ENCODE measurements at places on chromosomes 2 and 18.
A peak's percentile ranks its signal among the peaks of the same experiment; 100 is the strongest.

DNA sequence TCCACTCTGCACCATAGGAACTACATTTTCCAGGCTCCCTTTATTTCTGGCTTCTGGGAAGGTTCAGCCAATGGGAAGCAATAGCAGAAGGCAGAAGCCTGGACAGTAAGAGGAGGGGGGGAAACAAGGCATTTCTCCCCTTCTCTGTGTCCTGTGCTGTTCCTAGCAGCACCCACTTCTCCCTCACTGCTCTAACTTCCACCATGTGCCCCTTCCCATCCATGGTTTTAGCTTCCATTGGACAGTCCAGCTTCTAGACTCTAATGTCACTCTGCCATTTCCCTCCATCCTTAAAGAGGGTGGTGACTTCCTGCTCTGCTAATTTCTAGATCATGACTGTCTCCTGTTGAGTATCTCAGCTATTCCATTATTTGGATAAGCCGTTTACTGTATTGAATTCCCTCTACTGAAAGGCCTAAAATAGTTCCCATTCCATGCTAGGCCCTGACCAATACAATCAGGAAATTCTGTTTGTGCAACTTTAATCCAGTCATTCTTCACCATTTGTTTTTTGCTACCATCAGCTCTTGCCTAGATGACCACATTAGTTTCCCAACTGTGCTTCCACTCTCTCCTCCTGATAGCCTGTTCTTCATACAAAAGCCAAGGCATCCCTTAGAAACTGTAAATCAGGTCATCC is 20.8 kb upstream of the LYPD1 start:
- no peak for DNase-seq

- no peak for DNase-seq
Measured at GRCh38 chr18:13194239-13194638, 24.3 kb upstream of the LDLRAD4 start.

DNA sequence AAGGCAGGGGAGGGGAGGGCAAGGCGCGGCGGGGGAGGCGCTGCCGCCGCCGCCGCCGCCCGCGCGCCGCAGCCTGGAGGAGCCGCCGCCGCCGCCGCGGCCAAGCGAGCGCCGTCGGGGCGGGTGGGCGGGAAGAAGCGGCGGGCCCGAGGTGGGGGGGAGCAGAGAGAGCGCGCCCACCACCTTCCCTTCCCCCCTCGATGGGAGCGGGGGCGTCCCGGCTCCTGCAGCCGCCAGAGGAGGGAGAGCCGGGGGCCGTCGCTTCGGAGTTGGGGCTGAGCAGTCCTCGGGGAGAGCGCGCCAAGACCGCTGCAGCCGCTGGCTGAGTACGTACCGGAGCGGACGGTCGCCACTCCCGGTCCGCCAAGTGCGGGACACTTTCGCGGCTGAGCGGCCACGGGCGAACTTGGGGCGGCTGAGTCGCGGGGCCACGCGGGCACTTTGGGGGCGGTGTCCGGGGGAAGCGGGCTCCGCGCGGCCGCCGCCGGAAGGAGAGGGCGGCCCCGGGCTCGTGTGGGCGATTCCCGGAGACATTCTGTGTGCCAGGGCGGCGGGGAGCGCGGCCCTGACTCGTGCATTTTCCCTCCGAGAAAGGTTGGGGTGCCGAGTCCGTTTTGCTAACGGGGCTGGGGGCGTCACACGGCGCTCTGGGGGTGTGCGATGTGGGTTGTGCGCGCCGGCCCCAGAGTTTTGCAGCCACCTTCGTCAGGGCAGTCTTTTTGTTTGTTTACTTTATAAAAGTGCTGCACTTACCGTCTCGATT is at the start of gene NAB1:
Gene NAB1 (plus strand): TSS at position 49 of the 763 bp plus-strand sequence. CDS start 10,094 bp downstream, outside the sequence.
- DNase-seq = peak; percentile 79

DNA sequence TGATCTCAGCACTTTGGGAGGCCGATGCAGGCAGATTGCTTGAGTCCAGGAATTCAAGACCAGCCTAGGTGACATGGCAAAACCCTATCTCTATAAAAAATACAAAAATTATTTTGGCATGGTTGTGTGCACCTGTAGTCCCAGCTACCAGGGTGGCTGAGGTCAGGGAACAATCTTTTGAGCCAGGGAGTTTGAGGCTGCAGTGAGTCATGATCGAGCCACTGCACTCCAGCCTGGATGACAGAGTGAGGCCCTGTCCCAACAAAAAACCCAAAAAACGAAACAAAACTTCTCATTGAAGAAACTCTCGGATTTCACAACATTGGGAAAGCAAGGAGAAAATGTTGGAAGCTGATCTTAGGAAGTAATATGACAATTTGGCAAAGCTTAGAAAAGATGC is 317.3 kb upstream of the MGAT5 start:
- DNase-seq = no peak

DNA sequence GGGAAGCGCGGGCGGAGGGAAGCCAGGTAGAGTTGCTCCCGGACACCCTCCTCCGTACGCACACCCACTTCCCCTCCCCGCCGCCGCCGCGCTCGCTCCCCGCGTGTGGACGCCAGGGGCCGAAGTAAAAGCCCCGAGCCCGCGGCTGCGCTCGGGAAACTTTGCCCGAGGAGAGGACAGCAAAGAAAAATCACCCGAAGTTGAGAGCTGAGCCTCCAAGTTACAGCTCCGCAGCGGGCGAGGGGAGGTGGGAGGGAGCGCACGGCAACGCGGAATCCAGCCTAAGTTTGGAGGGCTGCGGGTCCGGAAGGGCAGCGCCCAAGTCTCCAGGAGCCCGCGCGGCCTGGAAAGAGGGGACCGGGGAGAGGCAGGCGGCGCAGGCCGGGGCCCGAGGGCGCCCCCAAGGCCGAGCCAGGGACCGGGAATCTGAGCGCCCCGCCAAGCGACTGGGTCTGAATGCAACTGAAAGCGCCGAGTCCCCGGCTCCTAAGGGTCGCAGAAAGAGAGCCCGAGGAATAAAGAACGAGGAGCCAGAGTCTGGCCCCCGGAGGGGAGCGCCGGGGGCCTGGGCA is 706 bp upstream of the BCL11A start:
- DNase-seq = no peak

DNA sequence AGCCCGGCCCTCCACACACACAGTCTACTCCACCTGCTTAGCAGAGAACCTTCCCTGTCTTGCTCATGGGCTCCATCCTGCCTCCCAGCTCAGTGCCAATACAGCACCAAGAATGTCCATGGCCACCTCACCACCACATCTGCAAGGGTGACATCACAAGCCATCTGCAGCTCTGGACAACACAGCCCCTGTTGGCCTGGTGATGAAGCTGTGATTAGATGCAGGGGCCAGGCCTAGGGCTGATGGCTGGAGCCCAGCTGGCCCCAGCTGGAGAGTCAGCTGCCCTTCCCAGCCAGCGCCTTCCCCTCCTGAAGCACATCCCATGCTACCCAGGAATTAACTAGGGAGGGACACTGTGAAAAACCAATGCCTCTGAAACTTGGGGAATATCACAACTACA is 91.1 kb downstream of the TTC32 start:
- DNase-seq = peak; percentile 7

GRCh38 chr2:54673501-54673998 is 49.9 kb upstream of the EML6 start:
- DNase-seq = peak; percentile 50

DNA sequence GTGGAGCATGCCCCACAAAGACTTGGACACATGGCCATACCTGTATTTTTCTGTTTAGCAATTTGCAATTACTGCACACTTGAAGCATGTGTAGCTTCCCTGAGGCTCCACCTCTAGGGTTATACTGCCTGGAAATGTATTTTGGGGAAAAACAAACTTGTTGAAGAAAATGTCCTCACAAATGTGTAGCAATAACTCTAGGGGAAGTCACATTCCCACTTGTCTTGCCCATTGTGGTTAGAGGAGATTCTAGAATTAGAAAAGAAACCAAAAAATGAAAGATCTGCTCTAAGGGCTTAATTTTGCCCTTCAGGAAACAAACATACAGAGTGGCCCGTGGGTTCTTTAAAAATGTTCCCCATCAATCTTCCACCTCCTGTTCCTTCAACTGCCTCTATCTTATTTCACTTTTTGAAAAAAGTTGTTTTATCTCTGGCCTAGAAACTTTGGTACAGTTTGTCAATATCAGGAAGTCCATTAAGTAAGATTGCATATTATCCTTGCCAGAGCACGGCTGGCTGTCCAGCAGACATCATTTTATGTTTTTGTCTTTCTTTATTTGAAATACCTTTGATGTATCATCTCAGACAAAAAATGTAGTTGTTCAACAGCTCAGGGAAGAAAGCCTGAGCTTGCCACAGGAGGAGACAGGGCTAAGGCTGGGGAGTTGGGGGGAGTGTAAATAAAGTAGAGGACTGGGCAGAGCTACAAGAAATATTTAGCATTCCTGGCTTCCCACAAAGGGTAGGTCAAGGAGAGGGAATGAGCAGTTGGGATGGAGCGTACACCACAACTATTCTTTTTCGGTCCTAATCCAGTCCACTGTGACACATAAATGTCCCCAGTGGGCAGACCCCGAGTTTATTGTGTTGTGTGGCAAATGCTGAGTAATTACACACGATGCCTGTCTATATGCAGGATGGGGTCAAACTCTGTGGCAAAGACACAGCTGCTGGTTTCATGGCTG is 96.8 kb upstream of the CDC42EP3 start:
- no peak for DNase-seq

DNA sequence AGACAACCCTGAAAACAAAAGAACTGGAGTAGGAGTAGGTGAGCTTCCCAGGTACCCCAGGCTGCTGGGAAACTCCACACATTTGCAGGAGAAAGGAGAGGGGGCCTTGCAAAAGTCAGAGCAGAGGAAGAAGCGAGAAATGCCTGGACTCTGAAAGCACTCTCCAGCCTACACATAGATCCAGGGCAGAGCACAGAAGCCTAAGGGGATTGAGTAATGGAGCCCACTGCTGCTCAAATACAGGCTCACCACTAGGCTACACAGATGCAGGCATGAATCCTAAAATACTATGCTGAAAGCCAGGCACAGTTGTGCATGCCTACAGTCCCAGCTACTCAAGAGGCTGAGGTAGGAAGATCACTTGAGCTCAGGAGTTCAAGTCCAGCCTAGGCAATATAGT is 33.4 kb downstream of the OSBPL1A start:
- no peak for DNase-seq

GRCh38 chr2:215364157-215365155 is 52.6 kb downstream of the ATIC start:
- DNase-seq = no peak

GRCh38 chr2:88753833-88754584 is 62.5 kb downstream of the RPIA start:
- DNase-seq = peak; percentile 65

DNA sequence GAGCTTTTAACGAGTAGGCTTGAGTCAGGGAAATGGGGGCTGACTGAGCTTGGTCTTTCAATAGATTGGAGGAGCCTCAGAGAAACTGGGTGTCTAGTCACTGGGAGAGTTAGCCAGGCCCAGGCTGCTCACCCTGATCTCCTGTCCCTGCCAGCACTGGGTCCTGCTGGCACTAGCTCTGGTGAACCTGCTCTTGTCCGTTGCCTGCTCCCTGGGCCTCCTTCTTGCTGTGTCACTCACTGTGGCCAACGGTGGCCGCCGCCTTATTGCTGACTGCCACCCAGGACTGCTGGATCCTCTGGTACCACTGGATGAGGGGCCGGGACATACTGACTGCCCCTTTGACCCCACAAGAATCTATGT is 720 bp downstream of the KRTCAP3 start:
- peak; percentile 37 for DNase-seq

GRCh38 chr2:215917953-215918620 is 95.3 kb downstream of the MREG start:
- peak; percentile 64 for DNase-seq

- DNase-seq = no peak
Measured at GRCh38 chr2:168992026-168992425, 39.1 kb downstream of the ABCB11 start.

DNA sequence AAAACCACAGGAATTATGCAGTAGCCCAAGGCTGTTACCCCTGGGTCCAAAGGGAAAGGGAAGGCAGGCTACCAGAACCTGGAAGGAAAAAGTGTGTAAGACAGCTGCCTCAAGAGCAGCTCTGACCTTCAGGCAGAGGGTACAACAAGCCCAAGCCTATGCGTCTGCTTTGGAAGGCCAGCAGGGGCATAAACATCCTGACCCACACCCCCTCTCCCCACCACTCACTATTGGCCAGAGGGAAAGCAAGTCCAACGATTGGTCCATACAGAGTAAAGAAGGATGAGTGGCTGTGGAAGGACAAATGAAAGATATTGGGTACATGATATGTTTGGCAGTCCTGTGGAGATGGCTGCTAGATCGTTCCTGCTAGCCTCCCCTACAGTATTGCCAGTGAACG is 227.6 kb upstream of the HNRNPA3 start:
- no peak for DNase-seq

GRCh38 chr2:54083021-54083420 is 32.4 kb upstream of the ACYP2 start:
- no peak for DNase-seq

GRCh38 chr2:117674172-117674571 is 140.3 kb upstream of the DDX18 start:
- DNase-seq = no peak

DNA sequence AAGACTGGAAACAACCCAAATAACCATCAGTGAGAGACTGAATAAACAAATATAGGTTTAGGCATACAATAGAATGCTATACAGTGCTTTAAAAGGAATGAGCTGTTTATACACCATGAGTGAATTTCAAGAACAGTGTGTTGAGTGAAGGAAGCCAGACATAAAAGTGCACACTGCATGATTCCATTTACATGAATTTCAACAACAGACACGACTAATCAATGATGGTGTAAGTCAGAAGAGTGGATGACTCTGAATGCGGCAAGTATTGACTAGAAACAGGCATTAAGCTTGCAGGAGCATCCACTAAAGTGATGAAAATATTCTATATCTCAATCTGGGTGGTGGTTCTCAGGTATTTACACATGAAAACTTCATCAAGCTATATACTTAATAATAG is 142.7 kb upstream of the SLC39A10 start:
- DNase-seq = no peak

DNA sequence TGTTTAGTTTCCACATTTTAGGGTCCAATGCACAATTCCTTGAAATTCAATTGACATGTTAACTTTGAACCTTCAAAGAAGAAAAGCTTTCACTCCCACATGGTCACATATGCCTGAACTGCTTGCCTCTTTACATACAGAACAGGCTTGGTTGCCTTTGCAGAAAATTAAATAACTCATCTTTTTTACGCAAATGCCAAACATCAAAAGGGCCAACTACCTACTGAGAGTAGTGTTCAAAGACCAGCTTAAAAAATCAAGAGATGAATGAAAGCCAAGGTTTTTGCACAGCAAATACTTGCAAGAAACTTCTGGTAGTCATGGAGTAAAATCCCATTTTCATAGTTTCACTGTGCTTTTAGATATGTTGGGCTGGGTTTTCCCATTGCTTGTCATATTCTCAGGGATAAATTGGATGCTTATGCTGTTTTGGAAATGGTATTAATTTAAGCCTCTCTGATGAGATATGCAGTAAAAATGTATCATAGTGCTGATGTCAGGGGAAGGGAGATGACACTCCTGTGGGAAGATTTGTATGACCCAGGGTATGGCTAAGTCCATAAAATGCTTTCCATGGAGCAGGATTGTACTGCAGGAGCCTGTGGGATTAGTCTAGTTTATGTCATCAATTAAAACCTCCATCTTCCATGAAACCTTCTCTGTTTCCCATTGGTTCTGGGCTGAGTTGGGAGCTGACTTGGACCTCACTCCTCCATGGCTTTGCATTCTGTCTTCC is 60.6 kb upstream of the DARS1 start:
- DNase-seq = no peak

Data from GM13976 (cell line).